ENCODE measurements at places on chromosomes 7 and 10.

DNA sequence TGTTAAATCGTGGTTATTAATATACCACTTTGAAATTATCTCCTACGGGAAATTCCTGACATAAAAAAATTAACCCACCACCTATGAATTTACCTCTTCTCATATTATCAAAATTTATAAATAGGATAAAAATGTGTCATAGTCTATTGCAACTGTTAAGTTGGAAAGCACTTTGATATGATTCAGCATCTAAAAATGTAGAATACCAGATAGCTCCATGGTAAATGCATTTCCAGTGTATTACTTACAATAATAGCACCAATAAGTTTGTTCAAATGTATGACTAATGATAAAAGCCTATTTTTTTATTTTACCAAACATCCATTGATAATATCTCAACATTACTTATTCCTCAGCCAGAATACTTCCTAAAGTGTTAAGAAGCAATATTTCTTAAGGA, 13.6 kb upstream of the KCND2 start:
- no peak for DNase-seq

DNA sequence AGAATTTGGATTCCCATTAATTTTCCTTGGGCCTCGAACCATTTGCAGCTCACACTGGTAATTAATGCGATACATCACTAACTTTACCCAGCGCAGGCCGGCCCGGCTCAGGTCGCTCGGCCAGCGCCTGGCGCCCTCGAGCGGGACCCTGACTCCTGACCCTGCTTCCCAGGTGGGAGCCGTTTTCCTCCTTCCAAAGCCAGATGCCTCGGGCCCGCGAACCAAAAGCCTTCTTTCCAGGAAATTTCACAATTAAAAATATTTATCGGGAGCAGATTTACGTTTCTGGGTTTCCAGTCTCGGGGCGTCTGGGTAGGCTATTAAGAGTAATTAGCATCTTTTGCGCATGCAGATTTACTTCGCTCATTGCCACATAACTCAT, 12.2 kb downstream of the LBX1 start:
- no peak for DNase-seq

DNA sequence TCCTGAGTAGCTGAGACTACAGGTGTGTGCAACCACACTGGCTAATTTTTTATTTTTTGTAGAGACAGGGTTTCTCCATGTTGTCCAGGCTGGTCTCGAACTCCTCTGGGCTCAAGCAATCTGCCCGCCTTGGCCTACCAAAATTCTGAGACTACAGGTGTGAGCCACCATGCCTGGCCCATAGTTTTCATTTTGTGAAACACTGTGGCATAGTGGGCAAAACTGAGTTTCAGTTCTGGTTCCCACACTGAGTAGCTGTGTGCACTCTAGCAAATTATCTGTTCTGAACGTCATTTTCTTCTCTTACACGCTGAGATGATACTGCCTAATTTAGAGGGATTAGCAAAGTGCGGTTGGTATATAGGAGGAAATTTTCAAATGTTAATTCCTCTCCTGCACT, 13.5 kb downstream of the ATP5MK start:
- DNase-seq: no peak

- no peak for DNase-seq
These were observed 18.7 kb downstream of the MPP7 start for GRCh38 chr10:28284126-28284525.

- DNase-seq: no peak
These were observed 177.4 kb downstream of the PCLO start for GRCh38 chr7:82985144-82985802.

- DNase-seq: no peak
These were observed 8.8 kb downstream of the DRGX start for GRCh38 chr10:49387071-49387470.

GRCh38 chr7:156192921-156193320, 380.7 kb upstream of the SHH start:
- DNase-seq: no peak

DNA sequence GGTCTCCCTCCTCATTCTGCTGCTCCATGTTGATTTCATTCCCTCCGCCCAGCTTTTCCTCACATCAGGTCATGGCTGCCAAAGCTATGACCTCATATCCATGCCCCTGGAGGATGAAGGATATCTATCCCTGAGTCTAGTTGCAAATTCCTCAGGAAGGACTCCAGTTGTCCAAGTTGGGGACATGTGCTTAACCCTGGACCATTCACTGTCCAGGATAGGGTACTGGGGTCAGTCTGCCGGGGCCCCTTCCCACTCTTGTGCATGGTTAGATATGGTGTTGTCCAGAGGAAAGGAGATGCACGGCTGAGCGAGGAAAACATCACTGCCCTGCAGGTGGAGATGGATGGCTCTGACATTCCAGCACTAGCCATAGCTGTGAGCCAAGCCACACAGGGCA, 51.9 kb upstream of the COMTD1 start:
- DNase-seq: no peak

DNA sequence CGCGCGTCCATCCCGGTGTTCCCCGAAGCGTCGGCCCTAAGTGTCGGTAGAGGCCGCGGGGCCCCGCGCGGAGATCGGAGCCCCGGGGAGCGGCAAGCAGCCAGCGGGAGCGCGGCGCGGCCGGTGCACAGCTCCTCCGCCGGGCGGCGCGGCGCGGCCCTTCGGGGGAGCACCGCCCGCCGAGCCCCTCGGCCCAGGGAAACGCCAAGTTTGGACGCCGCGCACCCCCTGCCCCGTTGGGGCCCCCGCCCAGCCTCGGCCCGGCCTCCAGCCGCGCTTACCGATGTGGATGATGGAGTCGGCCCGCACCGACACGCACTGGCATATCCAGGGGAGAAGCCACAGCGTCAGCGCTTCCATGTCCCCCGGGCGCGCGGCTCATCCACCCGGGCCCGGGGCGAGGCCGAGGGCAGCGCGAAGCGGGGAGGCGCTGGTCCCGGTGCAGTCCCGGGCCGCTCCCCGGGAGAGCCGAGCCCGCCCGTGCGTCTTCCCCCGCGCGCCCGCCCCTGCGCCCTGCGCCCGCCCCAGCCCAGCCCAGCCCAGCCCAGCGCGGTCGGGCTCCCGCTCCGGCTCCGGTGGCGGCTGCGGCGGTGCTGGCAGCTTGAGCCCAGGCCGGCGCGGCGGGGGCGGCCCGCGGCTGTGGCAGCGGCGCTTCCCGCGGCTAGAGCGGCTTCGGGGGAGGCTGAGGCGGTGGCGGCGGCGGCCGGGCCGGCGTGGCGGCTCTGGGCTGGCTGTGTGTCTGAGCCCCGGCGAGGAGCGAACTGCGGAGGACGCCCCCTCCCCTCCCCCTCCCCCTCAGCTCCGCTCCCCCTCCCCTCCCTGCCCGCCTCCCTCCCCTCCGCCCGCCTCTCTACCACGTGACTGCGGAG, at the start of gene GRID1:
Gene GRID1, minus strand, starts transcription at position 763 of the 869 bp plus-strand sequence.
- peak; percentile 46 for DNase-seq

DNA sequence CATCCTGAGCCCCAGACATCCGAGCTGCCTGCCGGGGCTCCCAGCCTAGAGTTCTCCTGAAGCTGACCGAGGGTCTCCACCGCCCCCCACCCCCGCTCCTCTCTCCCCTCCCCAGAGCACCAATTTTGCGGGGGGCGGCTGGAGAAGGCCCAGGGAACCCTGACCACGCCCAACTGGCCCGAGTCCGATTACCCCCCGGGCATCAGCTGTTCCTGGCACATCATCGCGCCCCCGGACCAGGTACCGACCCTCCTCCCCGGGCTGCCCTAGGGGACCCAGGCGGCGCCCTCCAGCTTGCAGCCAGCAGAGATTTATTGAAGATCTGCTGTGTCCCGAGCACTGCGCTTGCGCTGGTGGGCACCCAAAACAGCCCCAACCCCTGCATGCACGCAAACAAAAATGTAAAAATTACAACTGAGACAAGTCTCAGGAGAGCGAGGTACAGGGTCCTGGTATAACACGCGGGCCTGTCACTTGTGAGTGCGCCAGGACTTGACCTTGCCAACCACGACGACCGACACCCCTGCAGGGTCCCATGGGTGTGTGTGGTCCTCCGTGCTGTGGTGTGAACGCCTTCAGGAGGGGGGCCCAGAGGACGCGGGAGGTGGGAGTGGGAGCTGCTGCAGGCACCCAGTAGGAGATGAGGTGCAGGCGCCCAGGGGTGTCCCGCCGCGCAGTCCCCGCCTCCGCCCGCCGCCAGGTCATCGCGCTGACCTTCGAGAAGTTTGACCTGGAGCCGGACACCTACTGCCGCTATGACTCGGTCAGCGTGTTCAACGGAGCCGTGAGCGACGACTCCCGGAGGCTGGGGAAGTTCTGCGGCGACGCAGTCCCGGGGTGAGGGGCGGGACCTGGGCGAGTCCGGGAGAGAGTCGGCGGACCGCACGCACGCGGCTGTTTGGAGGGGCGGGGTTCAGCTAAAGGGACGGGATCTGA, 3.1 kb downstream of the PCOLCE start:
- peak; percentile 66 for DNase-seq
